ENCODE measurements at places on chromosomes 11 and 22. TPM values are rescaled to one million over a fixed set of nuclear protein-coding genes. Genes with fewer than 3 reads are reported as not detected.

MMP13 gene
- not detected for total RNA-seq

SAA2 gene
- total RNA-seq = 49.3 TPM

MYBPC3 gene
- not detected for total RNA-seq

FOLR2 gene
- 133 TPM for total RNA-seq

OR52E6 gene
- total RNA-seq = not detected

OTOG gene
- not detected for total RNA-seq

PAMR1 gene
- total RNA-seq = 15.6 TPM

ARSA gene
- 36.5 TPM for total RNA-seq

RAB3IL1 gene
- total RNA-seq = 23.6 TPM

VPS37C gene
- total RNA-seq = 9.0 TPM

PLEKHA7 gene
- total RNA-seq = 33.5 TPM

OR4C46 gene
- not detected for total RNA-seq

ANKK1 gene
- not detected for total RNA-seq

PTPN5 gene
- total RNA-seq = 0.44 TPM

MMP11 gene
- 2.2 TPM for total RNA-seq

P2RX3 gene
- total RNA-seq = not detected

GGTLC2 gene
- total RNA-seq = not detected

RIN1 gene
- total RNA-seq = 0.98 TPM

FAM111B gene
- total RNA-seq = 1.4 TPM

TSGA10IP gene
- total RNA-seq = not detected

TECTA gene
- total RNA-seq = 0.75 TPM

SCYL1 gene
- 69.8 TPM for total RNA-seq

LARGE2 gene
- not detected for total RNA-seq

TYR gene
- total RNA-seq = not detected

IFITM10 gene
- total RNA-seq = 1.3 TPM

GRAP2 gene
- total RNA-seq = 1.5 TPM

FOLR1 gene
- not detected for total RNA-seq

DRD2 gene
- not detected for total RNA-seq

VPREB3 gene
- total RNA-seq = not detected

KCTD14 gene
- 0.82 TPM for total RNA-seq

FXYD2 gene
- 4.0 TPM for total RNA-seq

MYRF gene
- total RNA-seq = not detected

CSNK2A3 gene
- 4.5 TPM for total RNA-seq

GLYAT gene
- total RNA-seq = 11.7 TPM

CDCA5 gene
- 0.66 TPM for total RNA-seq

SLC5A12 gene
- not detected for total RNA-seq

UBQLNL gene
- 0.98 TPM for total RNA-seq

PRPF19 gene
- 37.9 TPM for total RNA-seq

ANO3 gene
- total RNA-seq = 4.0 TPM

CARD18 gene
- total RNA-seq = not detected

CASP5 gene
- total RNA-seq = 2.0 TPM

RBX1 gene
- total RNA-seq = 35.7 TPM

NXPE4 gene
- 0.22 TPM for total RNA-seq

H19 gene
- total RNA-seq = 123 TPM

CHRM4 gene
- total RNA-seq = not detected

SRRD gene
- total RNA-seq = 5.8 TPM

CYP2D6 gene
- total RNA-seq = 3.0 TPM

FIBIN gene
- total RNA-seq = 21.9 TPM

AMPD3 gene
- 11.6 TPM for total RNA-seq

PANX2 gene
- not detected for total RNA-seq

GPR83 gene
- total RNA-seq = not detected
